Head of caudate nucleus (tissue), 42 donors: ENCODE measurements at places on chromosomes 2 and 18.

DNA sequence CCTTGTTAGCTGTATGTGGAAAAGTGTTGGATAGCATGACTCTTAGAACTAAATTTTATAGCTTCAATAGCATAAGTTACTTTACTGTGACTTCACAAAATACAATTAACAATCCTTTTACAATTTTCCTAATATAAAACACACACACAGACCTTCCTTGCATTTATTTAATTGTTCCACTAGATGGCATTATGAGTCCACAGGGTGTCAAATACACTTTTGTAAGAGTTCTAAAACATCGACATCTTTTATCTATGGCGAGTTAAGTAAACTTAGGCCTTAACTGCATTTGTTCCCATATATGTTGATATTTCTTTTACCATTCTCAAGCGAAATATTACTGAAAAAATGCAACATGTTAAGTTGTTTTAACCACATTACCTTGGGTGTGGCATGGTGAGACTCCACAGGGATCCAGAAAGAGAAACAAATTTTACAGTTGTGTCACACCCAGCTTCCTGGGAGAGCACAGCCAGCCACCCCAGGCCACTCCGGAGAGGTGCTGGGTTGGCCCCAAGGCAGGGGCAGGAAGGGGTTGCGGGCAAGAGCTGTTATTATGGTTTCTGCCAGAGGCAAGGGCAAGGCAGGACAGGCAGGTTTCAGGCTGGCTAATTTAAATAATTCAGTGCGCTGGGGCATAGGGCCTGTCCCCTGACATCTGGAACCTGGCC is 312.4 kb upstream of the MC4R start:
- no peak for DNase-seq

DNA sequence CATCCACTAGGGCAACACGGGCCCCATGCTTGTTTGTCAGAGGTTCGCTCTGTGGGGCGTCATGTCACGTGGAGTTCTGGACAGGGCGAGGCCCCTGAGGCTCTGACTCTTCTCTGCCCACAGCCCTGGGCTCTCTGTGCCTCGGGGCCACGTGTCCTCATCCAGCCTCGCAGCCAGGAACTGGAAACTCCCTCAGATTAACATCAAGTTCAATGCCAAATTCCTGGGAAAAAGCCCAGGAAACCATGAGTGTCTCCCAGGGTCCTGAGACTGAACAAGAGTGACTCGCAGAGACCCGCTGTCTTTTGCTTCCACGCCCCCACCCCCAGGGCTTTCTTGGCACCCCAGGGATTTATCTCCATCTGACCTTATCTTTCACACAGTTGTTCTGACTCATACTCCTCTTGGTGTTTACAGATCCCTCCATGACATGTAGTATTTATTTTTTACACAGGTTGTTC is 174.0 kb upstream of the PIEZO2 start:
- no peak for DNase-seq

DNA sequence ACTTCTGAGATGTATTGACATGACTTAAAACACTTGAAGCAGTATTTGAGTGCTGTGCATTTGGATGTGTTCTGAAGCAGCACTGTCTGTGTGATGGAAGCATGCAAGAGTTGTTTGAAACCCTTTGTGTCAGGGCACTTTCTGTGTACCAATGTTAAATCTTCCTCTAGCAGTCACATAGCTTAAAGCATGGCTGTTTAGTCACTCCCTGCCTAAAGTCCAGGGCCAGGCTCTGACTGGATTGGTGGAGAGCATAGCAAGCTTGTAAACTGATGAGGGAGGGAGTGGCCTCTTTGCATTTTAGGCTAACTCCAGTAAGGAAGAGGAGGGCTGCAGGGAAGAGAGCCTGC is 73.5 kb downstream of the MYO1B start:
- DNase-seq: no peak

GRCh38 chr2:187554011-187554703 is at the start of gene TFPI:
TFPI (minus strand) TSS chr2:187554435; CDS start chr2:187503768, 50,667 bp downstream.
- no peak for DNase-seq

DNA sequence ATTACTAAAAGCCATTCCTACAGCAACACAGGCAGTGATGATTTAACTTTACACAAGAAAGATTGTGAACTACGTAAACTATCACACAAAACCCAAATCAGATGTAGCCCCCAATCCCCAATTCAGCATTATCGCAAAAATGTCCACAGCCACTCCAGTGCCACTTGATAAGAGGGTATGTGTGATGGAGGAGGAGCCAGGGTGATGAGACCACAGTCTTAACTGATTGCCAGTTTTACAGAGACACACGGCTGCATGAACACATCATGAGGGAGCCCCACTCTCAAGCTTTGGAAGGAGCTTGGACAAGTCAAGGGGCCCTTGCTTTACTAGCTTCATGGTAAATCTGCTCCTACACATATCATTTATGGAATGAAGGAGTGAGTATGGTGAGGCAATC is 116.0 kb downstream of the FAM161A start:
- DNase-seq: no peak

DNA sequence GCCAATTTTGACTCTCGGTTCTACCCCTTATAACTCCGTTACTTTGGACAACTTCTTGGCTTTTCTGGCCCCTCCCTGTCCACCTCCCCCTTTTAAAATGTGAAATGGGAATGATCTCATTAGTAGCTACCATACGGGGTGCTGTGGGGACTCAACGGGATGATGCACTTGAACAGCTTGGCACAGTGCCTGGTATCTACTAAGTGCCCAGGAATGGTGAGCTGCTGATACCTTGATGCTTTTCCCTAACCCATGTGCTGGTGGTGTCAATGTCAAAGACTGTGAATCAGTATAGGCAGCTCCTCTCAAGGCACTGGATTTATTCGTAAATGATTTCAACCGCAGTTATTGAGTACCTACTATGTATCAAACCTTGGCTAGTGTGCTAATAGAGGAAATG is 204.2 kb downstream of the LOXHD1 start:
- no peak for DNase-seq

DNA sequence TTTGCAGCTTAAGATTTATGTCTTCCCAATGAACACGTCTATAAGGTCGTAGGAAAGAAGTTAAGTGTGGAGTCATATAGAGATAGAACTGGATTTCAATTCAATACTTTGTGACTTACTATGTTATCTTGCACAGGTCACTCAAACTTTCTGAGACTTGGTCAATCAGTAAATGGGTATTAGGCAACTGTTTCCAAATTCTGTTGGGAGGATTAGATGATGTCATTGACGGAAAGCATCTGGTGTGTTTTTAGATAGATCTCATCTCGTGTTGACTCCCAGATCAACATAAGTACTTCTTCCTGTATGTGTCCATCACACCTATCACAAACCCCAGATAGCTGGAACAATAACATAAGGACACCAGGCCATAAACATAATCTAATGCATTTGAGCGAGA is 771.1 kb upstream of the FANCL start:
- no peak for DNase-seq

DNA sequence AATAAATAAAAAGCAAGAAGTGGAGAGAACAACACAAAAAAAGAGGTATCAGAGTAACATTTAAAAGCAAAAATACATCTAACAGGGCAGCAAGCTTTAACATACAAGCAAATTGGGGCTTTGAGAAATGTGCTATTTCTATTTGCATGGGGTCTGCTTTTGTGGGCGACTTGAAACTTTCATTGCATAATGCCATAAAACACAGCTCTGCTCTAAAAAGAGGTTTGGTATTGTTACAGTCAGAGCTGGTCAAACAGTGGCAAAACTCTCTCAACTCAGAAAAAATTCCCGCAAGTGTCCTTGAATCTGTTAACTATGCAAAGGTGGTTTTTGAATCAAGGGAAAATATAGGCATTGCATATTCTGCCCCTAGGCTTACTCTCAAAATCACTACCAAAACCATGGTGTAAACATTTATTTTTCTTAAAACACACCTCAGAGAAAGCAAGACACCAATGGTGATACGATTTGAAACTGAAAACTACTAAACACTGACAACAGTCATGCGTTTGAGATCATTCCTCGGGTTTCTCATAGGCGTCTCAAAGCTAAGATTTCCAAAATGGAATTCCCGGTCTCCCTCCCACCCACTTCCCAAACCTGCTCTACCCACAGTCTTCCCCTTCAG is 45.5 kb downstream of the RNF152 start:
- DNase-seq: no peak

GRCh38 chr2:138112536-138112935 is 148.3 kb downstream of the HNMT start:
- DNase-seq: no peak

- no peak for DNase-seq
Measured at GRCh38 chr2:63862806-63863205, 21.1 kb downstream of the UGP2 start.

DNA sequence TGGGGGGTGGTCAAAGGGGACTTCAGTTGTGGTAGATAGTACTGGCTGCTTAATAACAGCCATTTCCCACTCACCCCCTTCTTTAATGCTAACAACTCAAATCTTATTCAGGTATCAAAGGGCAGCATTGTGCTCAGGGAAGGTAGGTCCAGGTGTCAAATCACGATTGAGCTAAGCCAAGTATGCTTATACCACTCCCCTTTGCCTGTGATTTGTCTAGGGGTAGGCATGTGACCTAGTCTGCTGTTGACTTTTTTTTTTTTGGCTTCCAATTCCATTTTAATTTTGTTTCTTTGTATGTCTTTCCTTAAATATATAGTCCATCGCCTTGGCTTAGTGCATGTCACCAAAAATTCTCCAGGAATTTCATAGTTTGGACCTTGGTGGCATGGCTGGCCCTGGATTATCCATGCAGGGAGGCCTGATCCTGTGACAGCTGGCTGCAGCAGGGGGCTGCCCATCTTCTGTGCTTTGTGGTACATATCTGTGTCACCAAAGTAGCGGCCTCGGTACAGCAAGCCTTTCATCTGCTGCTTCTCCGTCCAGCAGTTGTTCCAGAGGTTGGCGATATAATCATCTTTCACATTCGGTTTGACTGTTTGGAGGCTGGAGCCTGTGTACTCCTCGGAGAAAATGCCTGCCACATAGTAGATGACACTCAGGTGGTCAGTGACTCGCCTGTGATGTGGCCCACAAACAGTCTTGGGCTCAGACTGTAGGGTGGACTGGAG is 68.1 kb upstream of the SPRED2 start:
- DNase-seq: no peak

DNA sequence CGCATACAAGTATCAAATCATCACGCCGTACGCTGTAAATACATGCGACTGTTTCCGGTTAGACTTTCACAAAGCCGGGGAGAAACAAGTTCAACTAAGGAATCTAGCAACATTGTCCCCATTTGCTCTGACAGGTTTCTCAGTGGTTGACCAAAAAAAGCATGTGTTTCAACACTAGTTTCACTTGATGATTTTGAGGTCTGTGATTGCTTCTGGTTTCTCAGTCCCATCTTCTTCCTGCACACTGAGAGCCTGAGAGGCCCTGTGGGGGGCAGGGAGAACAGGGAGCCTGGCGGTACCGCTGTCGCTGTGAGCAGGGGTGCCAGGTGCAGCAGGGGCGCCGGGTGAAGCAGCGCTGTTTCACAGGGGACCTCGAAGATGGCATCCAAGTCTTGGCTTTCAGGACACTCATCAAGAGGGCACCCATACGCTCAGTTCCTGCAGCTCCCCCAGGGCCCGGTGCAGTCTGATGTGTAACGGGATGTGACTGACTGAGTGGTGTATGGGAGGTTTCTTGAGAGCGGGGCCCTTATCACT is 270.9 kb downstream of the TWIST2 start:
- DNase-seq: no peak

GRCh38 chr2:147109291-147109690 is 735.5 kb upstream of the ACVR2A start:
- DNase-seq: no peak

- no peak for DNase-seq
Measured at GRCh38 chr2:64978514-64979268, 10.5 kb upstream of the SLC1A4 start.

DNA sequence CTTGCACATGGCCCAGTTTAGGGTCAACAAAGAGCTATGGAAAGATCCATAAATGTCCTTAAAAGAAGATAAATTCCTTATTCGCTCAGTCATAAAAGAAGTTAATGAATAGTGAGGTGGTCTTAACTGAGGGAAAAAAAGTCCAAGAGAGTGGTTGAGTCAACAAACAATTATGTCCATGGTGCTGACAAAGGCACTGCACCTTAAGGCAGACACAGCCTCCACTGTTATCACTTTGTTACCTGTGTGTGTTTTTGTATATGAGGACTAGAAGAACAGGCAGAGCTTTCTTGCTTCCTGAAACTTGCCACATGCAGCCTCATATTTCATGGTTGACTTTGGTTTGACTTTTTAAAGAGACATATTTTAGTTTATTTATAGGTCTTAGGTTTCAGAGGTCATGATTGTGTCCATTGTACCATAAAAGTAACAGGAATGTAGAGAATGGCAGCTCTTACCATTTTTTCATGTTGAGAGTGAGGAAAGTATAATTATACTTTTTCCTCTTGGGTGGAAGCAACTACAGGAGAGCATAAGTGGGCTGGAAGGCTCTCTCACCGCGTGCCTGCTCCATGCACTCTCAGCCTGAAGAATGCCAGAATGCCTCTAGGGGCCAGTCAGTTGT is 93.6 kb downstream of the XRCC5 start:
- no peak for DNase-seq

GRCh38 chr2:55718165-55719008 is 24.7 kb upstream of the PNPT1 start:
- peak; percentile 68 for DNase-seq

- DNase-seq: no peak
Measured at GRCh38 chr18:58456625-58457024, 172.3 kb downstream of the ALPK2 start.

- peak; percentile 72 for DNase-seq
Measured at GRCh38 chr2:8685697-8686358, 4.0 kb downstream of the ID2 start.

- DNase-seq: no peak
Measured at GRCh38 chr18:59627414-59627813, 69.8 kb downstream of the CCBE1 start.
